ENCODE measurements at places on chromosomes 2 and 18. TPM values are rescaled to one million over a fixed set of nuclear protein-coding genes. Genes with fewer than 3 reads are reported as not detected.

CHST9 gene
- 2.2 TPM for total RNA-seq

MC4R gene
- total RNA-seq: not detected

SLC14A1 gene
- total RNA-seq: 4.2 TPM

- no peak for DNase-seq
Measured at GRCh38 chr2:148903294-148903693, 28.3 kb downstream of the KIF5C start.

- no peak for DNase-seq
Measured at GRCh38 chr2:86764661-86765309, 25.9 kb downstream of the CD8A start.

- DNase-seq: no peak
Measured at GRCh38 chr2:144330951-144331673, 188.8 kb downstream of the ZEB2 start.

DNA sequence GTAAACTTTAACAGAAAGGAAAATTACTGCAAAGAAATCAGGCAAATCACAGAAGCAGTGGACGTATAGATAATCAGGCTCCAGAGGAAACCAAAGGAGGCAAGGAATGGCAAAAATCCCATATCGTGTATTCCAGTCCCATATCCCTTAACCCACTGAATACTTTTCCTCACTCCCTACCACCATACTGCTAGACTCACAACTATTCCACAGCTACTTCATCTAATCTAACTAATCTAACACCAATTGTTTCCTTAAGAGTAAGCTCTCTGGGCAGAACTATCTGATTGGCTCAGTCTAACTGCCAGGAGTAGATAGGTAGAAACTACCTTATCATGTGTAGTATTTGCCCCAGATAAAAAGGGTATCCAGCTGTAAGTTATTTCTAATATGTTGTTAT is 16.3 kb downstream of the WDPCP start:
- DNase-seq: no peak

- no peak for DNase-seq
Measured at GRCh38 chr2:222523783-222524544, 99.6 kb downstream of the SGPP2 start.

GRCh38 chr18:24791751-24792545 is 331.5 kb downstream of the HRH4 start:
- DNase-seq: no peak

DNA sequence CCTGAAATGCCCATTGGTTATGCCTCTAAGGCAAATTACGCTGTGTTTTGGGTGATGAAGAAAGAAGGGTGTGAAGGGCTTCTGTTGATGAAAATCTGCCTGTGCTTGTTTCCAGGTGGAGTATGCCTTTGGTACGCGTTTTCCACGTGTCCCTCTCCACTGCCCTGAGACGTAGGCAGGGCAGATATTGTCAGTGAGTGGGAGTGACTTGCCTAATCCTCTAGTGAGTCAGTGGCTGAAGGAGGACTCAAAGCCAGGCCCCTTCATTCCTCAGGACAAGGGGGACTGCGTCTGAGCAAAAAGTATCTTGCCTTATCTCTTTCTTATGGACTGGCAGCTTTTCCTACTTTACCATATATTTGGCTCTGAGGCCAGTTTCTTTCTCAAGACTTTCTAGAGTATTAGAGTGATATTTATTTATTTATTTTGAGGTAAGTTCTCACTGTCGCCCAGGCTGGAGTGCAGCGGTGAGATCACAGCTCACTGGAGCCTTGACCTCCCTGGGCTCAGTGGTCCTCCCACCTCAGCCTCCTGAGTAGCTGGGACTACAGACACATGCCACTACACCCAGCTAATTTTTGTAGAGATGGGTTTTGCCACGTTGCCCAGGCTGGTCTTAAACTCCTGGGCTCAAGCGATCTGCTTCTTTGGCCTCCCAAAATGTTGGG is 10.2 kb downstream of the RALB start:
- no peak for DNase-seq

GRCh38 chr2:152452256-152452973 is 117.4 kb downstream of the FMNL2 start:
- no peak for DNase-seq

- no peak for DNase-seq
Measured at GRCh38 chr18:55421308-55421614, 166.7 kb downstream of the TCF4 start.

DNA sequence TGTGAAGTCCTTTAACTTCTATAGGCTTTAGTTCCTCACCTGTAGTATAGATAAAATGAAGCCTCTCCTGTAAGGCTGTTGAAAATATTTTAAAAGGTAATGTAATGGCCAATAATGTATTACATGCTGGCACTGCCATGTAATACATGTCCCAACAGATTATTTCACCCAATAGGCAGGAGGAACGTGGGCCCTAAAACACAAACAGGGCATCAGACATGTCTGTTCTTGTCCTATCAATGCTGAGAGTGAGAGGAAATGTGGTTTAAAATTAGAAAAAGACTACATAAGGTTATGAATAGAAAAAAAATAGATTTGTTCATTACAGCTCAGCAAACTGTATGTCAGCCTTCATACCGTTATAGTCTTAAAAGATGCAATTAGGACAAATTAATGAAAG is 492.7 kb upstream of the DDX18 start:
- no peak for DNase-seq

DNA sequence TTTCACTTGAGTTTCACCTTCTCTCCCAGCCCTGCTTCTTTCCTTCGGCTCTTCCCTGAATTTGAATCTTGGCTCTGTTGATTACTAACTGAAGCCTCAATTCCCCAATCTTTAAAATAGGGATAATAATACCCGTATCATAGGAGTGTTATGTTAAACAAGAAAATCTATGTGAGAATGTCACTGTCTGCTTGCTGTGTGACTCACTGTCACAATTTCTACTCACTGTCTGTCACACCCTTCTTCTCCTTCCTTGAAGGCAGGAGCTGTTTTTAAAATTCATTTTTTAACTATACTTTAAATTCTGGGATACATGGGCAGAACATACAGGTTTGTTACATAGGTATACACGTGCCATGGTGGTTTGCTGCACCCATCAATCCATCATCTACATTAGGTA is 141.6 kb upstream of the CXCR4 start:
- DNase-seq: no peak

GRCh38 chr18:11149441-11150270 is at the start of gene PIEZO2:
TSS of gene PIEZO2 (minus strand) at chr18:11149569. CDS start at chr18:11148588, 981 bp downstream.
- peak; percentile 93 for DNase-seq

- DNase-seq: peak; percentile 46
Measured at GRCh38 chr2:222424729-222425671, 657 bp downstream of the SGPP2 start.

GRCh38 chr2:30110773-30111172 is 36.0 kb upstream of the YPEL5 start:
- DNase-seq: no peak

GRCh38 chr18:41644466-41644865 is 310.6 kb upstream of the PIK3C3 start:
- DNase-seq: no peak

GRCh38 chr2:212180408-212181083 is 358.1 kb downstream of the ERBB4 start:
- DNase-seq: no peak

Measured in stomach (tissue), 19 donors.